ENCODE measurements at places on chromosomes 12 and 14.

DNA sequence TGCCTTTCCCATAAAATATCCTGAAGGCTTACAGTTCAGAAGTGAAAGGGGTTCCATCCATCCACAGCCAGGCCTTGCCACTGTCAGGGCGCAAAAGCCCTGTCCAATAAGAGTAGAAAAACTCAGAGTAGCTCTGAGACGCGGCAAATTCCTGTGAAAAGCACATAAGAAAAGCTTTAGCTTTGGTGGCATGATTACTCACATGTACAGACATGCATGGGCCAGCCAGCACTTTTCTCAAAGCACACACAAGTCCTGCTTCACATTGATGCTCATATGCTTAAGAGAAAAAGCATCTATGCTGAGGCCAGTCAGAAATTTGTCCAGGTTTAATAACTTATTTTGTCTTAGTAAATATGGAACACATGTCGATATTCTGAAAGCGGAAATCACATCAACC, 25.5 kb downstream of the CLEC1A start:
- DNase-seq = no peak

DNA sequence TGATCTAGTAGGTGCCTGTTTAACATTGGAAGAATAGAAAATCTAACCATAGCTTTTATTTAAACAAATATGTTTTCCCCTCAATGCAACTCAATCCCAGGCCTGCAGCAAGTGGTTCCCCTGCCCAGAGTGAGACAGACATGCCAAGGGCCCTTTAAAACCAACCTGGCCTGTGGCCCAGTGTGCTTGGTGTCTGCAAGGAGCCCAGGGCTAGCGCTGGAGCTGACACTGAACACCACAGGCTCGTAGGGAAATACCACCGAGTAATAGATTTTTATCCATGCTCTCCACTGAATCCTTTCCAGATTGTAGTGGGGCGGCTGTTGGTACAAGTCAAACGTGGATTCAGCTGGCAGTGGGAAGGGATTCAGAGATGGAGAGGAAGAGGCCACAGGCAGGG, 95.6 kb upstream of the NRXN3 start:
- DNase-seq = no peak

DNA sequence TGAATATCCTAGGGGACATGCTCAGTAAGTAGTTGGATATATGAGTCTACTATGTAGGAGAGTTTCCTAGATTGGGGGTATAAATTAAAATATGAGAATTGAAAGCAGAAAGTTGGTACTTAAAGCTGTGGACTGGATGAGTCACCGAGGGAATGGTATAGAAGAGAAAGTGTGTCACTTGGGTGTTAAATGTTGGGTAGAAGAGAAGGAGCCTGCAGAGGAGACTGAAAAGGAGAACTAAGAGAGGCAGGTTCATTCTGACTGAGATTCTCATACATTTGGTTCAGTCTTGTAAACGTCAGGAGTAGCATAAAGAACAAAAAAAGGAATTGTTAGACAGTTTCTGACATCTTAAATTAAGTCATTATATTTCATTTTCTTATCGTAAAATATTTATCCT, 19.9 kb downstream of the LRRC9 start:
- DNase-seq = no peak

DNA sequence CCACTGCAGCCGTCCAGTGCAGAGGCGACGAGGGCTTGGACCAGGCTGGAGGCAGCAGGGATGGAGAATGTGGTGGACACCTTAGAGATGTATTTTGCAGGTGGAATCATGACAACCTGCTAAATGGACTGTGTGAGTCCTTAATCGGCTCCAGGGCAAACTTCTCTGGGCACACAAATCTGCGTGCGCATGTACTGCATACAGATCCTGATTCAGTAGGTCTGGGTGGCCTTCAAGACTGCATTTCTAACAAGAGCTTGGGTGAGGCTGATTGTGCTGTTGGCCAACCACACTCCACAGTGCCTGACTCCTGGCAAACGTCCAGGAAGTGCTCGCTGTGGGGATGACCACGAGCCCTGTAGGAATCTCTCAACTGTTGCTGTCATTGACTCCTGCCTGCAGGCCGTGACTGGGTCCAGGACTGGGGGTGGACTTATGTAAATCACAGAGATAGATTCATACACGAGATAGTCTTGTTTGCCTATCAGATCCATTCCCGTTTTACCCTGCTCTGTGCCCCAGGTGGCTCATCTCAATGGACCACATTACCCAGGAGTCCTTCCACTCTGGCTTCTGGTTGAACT, 27.2 kb downstream of the JDP2 start:
- no peak for DNase-seq

GRCh38 chr14:97948841-97949240, 1151.7 kb downstream of the VRK1 start:
- no peak for DNase-seq

All from activated CD4-positive, CD25-positive, alpha-beta regulatory T cell treated with anti-CD3 and anti-CD28 coated beads, Interleukin-2, amount 50 U/mL, for 72 hours (primary cell).